ENCODE measurements at places on chromosomes 7 and 10.

- no peak for DNase-seq
Observed at GRCh38 chr7:120370954-120371353, 98.0 kb downstream of the KCND2 start.

DNA sequence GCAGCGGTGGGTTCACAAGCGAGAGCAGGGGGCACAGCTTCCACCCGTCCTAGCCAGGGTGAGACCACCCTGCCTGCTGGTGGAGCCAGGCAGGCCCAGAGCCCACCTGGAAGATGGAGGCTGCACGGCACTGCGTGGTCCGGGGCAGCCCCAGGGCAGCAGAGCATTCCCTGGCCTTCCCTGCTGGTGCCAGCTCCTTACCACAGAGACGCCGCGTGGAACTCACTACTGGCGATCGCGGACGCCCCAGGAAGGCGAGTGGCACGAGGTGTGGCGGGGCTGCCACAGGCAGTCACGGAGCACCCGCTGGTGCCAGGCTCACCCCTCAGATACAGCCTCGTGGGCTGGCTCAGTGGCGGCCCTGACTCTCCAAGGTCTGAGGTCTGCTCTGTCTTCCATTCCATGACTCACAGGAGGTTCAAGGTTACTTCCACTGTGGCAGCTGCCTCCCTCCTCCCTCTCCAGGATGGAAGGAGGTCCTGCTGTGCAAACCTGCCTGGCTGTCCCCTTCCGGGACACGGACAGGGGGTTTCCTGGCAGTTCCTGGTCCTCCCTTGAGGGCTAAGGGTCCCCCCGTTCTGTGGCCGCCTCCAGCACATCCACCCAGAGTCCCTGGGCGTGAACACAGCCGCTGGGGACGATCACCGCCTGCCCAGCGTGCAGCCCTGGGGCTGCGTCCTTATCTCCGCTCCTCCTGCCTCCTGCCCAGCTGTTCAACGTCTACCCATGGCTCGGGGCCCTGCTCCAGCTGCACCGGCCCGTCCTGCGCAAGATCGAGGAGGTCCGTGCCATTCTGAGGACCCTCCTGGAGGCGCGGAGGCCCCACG is 3.1 kb downstream of the CYP2W1 start:
- DNase-seq: no peak

GRCh38 chr7:3861386-3861785 is 560.3 kb downstream of the SDK1 start:
- no peak for DNase-seq

DNA sequence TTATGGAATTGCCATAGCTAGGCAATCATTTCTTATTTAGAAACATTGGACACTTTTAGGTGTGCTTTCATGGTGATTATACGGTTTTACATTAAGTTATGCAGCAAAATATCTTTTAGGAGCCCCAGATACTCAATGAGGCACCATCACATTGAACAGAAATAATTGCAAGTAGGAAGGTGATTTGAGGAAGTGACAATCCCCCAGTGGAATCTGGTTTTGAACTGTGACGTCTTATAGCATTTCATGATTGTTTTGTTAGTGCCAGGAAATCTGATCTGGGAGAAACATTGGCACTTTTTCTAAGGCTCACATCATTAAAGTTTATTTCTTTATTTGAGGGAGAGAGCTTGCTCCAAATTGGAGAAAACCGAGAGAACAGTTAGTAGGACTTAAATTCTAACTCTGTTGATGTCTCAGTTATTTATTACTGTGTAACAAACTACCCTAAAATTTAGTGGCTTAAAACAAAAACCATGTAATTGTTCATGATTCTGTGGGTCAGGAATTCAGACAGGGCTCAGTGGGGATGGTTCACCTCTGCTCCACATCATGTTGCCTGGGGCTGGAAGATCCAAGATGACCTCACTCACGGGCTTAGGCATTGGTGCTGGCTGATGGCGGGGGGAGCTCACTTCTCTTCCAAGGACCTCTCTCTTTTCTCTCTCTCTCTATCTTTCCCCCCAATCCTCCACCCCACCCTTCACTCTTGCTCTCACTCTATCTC is 78.2 kb upstream of the STEAP1B start:
- no peak for DNase-seq

GRCh38 chr10:84665883-84666463 is 337.6 kb downstream of the CCSER2 start:
- no peak for DNase-seq

DNA sequence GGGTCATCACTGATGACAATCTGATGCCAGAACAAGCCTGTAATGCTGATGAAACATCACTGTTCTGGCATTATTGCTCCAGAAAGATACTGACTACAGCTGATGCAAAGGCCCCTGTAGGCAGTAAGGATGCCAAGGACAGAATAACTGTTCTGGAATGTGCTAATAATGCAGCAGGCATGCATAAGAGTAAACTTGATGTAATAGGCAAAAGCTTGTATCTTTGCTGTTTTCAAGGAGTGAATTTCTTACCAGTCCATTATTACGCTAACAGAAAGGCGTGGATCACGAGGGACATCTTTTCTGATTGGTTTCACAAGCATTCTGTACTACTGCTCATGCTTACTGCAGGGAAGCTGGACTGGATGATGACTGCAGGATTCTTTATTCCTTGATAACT is 18.7 kb downstream of the LCOR start:
- no peak for DNase-seq

- no peak for DNase-seq
Observed at GRCh38 chr7:150335108-150335773, 6.2 kb downstream of the RARRES2 start.

DNA sequence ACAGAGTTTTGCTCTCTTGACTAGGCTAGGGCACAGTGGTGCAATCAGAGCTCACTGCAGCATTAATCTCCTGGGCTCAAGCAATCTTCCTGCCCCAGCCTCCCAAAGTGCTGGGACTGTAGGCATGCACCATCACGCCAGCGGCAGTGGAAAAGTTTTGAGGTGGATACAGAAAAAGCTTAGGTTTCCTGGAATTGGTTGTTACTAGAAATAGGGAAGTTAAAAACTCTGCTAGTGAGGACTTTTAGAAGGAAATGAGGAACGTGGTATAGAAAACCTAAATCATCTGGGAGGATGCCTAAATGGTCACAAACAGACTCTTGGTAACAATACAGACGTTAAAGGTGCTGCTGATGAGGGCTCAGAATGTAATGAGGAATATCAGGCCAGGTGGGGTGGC is 10.9 kb upstream of the SNX8 start:
- no peak for DNase-seq

- DNase-seq: no peak
Observed at GRCh38 chr7:100893910-100894721, 1.6 kb downstream of the ACHE start.

GRCh38 chr10:33117816-33118215 is 159.8 kb upstream of the ITGB1 start:
- DNase-seq: no peak

DNA sequence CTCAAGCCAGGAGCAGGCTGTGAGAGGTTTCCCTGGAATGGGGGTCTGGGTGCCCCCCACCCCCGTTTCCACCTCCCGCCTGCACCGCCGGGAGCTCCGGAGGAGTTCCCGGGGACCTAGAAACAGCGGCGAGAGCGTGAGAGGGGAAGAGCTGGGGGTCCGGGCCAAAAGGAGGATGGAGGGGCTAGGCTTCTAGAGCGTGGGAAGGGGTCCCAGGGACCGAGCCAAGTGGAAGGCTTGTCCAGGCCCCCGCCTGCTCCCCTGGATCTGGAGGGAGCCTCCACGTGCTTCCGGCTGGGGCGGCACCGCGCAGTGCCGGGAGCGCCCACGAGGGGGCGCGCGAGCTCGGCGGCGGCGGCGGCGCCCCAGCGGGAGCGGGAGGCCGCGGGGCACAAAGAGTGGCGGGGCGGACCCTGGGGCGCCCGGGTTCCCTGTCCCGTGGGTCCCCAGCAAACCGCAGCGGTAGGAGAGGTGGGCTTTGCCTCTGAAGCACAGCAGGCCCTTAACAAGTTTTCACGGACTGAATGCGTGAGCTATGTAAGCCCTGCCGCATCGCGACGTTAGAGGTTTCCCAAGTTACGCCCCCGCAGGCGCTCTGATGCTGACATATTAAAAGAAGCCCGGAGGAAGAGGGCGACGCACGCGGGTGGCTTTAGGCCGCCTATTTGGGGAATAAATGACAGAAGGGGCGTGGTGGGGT is 104.4 kb upstream of the LRRC4 start:
- peak; percentile 26 for DNase-seq

DNA sequence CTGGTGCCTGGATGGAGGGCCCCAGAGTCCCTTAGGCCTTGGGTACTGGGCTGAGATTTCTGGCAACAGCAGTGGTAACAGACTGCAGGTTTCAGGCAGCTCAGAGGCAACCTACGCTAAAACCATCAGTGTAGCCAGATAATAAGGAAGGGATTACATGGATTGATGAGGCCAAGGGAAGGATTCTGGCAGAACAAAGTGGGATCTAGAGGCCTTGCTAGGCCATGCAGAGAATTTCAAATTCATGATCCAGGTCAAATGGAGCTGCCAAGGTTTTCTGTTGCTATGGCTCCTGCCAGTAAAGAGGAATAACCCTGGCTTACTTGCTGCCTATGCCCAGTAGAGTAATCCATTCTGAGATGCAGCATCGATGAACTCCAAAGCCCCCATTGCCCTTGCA is 445.7 kb downstream of the ADRA2A start:
- DNase-seq: no peak

- no peak for DNase-seq
Observed at GRCh38 chr7:42134276-42134876, 102.6 kb downstream of the GLI3 start.

DNA sequence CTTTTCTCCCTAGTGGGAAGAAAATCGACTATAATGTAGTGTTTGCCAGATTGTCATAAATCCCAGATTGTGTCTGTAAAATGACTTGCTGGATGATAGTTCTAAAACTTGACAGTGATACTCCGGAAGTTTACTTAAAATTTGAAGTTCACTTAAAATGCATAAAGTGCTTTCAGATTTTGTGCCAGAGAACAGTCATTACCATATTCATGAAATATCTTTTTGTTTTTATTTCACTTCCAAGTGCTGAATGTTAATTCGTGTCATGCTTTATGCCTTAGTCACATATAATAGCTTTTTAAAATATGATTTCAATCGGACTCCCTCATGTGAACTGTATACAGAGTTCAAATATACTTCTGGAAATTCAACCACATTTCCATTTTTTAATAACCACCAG is 30.4 kb downstream of the PRPF18 start:
- DNase-seq: no peak

GRCh38 chr7:24972166-24972477 is 7.9 kb downstream of the OSBPL3 start:
- DNase-seq: no peak

DNA sequence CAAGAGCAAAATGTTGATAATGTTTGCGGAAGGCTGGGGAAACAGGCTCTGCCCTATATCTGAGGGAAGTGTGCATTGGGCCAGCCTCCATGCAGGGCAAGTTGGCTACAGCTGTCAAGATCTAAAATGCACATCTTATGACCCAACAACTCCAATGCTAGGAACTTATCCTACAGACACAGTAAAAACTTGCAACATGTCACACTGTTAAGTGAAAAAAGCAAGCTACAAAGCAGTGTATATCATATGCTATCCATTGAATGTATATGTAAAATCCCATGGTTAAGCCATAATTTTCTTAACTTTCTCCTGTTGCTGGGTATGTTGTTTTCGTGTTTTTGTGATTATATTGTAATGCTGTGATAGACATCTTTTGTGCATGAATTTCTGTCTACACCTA is 16.3 kb upstream of the KAT6B start:
- DNase-seq: no peak

- no peak for DNase-seq
Observed at GRCh38 chr10:32981760-32982159, 23.7 kb upstream of the ITGB1 start.

GRCh38 chr10:99394761-99395386 is 35.5 kb downstream of the GOT1 start:
- no peak for DNase-seq

DNA sequence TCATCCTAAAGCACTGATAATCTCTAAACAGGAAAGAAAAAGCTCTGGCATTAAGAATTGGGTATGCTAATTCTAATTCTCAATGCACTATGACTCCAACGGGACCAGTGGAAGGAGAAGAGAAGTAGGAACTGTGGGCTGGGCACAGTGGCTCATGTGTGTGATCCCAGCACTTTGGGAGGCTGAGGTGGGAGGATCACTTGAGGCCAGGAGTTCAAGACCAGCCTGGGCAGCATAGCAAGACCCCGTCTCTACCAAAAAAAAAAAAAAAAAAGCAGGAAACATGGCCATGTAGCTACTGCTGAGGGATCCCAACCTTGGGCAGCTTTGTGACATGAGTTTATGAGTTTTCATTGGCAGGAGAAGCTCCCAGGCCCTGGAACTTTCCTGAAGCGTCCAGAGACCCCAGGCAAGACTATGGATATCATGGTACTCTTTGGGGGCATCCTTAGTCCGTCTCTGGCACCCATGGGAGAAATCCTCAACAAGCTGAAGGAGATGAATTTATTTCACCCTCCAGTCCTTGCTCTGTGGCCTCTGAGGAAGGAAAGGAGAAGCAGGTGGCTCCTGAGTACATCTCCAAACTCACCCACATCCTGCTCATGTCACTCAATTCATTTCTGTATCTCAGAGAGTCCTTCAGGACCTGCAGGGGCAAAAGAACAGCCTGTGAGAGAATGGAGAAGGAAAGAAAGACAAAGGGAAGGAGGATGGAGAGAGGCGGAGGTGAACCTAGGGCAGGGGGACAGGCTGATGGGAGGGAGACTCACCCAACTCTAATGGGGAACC is 99.5 kb downstream of the SPDYE5 start:
- no peak for DNase-seq

- no peak for DNase-seq
Observed at GRCh38 chr10:119672291-119672690, 21.1 kb downstream of the BAG3 start.

DNA sequence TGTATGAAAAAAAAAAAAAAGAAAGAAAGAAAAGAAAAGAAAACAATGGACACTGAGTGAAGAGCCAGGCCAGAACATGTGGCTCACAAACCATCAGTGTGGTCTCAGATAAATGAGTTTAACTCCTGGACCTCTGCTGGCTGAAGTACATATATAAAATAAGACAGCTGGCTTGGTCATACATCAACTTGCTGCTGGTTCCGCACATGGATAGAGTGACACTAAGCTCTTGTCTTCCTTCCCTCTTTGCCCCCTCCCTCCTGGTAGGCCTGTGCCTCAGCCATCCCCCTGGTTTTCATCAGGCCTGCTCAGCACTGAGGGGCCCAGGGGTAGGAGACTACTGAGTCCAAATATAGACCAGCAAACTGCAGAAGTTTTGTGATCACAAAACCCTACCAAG is 58.1 kb upstream of the DGKI start:
- no peak for DNase-seq

DNA sequence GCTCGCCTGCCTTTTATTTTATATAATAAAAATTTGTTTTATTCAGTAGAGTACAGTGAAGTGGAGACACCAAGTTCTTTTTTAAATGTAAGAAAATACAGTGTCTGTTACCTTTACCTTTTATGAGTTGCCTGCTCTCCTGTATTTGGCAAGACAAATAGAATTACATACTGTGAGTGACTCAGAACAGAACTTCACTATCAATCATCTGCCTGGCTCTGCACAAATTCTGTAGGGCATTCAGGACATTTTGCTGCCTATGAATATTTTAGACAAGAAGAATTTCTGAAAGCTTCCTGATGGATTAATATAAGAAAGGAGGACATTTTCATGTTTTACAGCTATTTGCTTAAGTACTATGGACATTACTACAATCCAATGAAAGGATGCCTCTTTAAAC is 135.4 kb upstream of the PHF14 start:
- DNase-seq: no peak

Measured in activated gamma-delta T cell (primary cell).